ENCODE measurements at places on chromosomes 7 and 10. TPM values are rescaled to one million over a fixed set of nuclear protein-coding genes. Genes with fewer than 3 reads are reported as not detected.

The BPGM gene
- total RNA-seq: 20.0 TPM

The UMAD1 gene
- total RNA-seq: 11.7 TPM

The EGR2 gene
- total RNA-seq: 5.0 TPM

The EFCAB10 gene
- not detected for total RNA-seq

GRCh38 chr7:22088827-22089226 is 143.1 kb upstream of the CDCA7L start:
- DNase-seq: no peak

DNA sequence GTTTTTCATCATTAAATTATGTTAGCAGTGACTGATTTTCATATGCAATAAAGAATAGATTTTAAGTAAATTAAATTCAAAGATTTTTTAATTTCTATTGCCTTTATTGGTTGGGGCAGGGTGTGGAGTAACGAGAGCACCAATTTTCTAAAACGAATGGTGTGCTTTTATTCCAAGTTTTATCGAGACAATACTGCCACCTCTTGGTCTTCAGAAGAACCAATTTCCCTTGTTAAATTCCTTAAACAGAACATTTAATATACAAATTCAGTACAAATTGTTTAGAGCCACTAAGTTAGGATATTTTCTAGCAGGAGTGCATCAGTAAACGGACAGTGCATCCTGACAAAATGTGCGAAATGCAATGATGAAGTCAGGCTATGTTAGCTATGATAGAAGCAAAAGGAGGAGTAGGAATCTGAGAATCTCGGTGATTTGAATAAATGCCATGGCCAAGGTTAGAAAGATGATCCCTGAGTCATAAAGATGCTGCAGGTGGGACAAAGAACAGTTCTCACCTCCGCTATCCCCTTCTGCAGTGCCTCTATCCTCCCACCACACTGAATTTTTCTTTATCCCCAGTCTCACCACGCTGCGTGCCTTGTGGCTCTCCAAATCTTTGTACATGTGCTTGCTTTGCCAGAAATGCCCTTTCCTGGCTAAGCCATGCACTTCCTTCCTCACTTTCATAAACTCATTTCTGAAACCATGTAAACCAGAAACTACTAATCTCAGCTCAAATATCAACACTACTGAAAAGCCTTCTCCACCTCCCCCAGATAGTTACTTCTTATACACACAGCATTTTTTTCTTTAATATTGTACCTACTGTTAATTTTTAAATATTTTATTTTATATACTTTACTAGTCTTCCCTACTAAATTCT is 31.9 kb upstream of the AGBL3 start:
- DNase-seq: no peak

- no peak for DNase-seq
Observed at GRCh38 chr10:132570771-132571649, 33.4 kb downstream of the INPP5A start.

DNA sequence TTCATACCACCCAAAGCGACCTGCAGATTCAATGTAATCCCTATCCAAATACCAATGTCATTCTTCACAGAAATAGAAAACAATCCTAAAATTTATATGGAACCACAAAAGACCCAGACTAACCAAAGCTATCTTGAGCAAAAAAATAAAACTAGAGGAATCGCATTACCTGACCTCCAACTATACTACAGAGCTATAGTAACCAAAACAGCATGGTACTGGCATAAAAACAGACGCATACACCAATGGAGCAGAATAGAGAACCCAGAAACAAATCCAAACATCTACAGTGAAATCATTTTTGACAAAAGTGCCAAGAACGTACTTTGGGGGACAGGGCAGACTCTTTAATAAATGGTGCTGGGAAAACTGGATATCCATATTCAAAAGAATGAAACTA is 16.9 kb upstream of the CUL1 start:
- DNase-seq: no peak

GRCh38 chr10:21860718-21861117 is 142.8 kb downstream of the DNAJC1 start:
- DNase-seq: no peak

- DNase-seq: no peak
Observed at GRCh38 chr7:28706584-28706983, 251.5 kb downstream of the TRIL start.

GRCh38 chr7:132532281-132532680 is 44.0 kb downstream of the PLXNA4 start:
- DNase-seq: no peak

- no peak for DNase-seq
Observed at GRCh38 chr10:4215963-4216575, 431.1 kb upstream of the KLF6 start.

- no peak for DNase-seq
Observed at GRCh38 chr7:4681218-4681851, 760 bp upstream of the FOXK1 start.

GRCh38 chr7:22630069-22630468 is 96.9 kb upstream of the IL6 start:
- no peak for DNase-seq

GRCh38 chr10:123796736-123797135 is 94.9 kb downstream of the CPXM2 start:
- no peak for DNase-seq

GRCh38 chr7:37488163-37488764 is 39.6 kb upstream of the ELMO1 start:
- DNase-seq: no peak

- DNase-seq: no peak
Observed at GRCh38 chr10:110212119-110213006, 5.0 kb downstream of the MXI1 start.

GRCh38 chr10:60654813-60655464 is 123.3 kb upstream of the CDK1 start:
- no peak for DNase-seq

Data from omental fat pad (tissue), 4 donors.